ENCODE measurements at places on chromosomes 12 and 14. TPM values are rescaled to one million over a fixed set of nuclear protein-coding genes. Genes with fewer than 3 reads are reported as not detected.

VPS37B gene
- 28.8 TPM for total RNA-seq

DNA sequence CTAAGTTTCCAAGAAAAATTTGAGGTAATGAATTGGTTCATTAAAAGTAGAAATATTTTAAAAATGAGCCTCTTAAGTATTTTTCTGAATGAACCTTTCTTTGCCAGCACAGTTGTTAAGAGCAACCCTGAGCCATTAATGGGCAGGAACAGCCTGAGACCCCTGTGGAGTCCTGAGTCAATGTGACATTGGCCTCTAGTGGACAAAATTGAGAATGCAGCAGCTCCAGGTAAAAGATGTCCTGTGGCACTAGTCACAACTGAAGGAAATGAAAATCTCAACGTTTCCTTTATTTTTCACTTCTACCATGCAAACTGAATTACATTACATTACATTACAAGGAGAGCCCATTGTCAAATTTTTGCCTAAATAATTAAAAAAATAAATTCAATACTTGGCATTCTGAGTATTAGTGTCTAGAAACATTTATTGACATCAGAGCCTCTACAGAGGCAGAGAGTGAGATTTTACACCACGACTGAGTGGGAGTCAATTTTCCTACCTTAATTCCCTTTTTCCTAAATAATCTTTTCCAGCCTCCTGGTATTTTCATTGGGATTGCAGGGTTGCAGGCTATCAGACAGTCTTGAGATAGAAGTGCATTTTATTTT lies 135.7 kb downstream of the PPM1H start:
- H3K36me3 ChIP-seq = no peaks in the 10 kb centered on the region
- H3K4me1 ChIP-seq = no peaks in the 10 kb centered on the region
- peaks cover 6% of the 10 kb centered on the region for H3K27me3 ChIP-seq
- peak; percentile 59 for DNase-seq
- no peak overlapping the region for H3K4me3 ChIP-seq

DNA sequence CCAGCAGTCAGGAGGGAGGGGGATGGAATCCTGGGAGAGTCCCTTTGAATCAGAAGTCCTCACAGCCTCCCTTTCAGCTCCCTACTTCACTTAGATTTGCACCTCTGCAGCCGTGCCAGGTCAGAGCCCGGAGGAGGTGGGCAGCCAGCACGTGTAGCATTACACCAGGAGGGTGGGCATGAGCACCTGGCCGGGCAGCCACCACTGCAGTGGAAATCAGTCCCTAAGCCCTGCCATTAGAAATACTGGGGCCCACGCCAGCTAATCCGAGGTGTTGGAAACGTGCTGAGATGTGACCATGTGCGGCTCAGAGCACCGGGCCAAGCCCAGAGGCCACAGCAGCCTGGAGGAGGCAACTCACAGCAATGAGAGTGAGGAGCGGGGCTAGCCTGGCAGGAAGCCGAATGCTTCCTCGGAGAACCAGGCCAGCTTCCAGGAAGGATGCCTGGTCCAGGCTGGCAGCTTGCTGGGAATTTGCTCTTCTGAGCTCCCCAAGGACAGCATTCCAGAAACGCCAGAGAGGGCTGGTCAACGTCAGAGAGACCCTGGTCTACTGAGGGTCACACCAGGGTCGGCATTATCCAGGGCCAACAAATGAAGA lies 9.4 kb upstream of the CACNA2D4 start:
- no peaks in the 10 kb centered on the region for H3K36me3 ChIP-seq
- peaks cover 16% of the 10 kb centered on the region for H3K4me1 ChIP-seq
- H3K4me3 ChIP-seq = no peak overlapping the region
- H3K27ac ChIP-seq = no peak overlapping the region
- H3K27me3 ChIP-seq = no peaks in the 10 kb centered on the region

DNA sequence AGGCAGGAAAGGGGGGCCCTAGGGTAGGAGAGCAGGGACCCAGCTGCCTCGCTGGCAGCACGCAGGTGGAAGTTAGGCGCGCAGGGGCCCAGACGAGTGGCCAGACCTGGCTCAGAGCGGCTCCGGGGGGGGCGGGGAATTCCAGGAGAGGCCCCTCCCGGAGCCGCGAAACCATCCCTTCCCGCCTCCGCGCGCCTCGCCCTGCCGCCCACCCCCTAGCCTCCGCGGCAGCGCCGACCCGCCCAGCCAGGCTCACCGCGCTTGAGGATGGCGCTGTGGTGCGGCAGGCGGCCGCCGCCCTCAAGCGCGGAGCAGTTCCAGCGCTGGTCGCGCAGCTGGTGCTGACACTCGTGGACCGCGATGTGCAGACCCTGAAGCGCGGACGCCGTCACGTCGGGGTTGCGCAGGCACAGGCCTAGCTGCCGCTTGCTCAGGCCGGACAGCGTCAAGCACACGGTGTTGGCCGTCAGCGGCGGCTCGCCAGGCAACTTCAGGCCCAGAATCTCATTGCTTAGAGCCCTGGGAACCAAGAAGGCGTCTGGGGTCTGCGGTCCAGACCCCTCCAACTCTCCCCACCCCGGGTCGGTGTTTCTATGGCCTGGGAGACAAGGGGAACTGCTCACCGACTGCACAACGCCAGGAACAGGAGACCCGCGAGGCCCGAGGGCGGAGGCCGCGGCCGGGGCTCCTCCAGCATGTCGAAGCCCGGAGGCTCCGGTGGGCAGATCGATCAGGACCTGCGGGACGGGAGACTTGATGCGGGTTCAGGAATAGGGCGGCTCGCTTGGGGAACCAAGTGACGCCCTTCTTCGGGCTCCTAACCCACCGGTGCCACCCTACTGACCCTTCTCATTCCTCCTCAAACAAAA lies 1.5 kb downstream of the WNT10B start:
- peak overlapping the region; percentile 84 for H3K4me3 ChIP-seq
- H3K36me3 ChIP-seq = no peaks in the 10 kb centered on the region
- H3K27me3 ChIP-seq = peaks cover 65% of the 10 kb centered on the region
- H3K27ac ChIP-seq = no peak overlapping the region
- peaks cover 45% of the 10 kb centered on the region for H3K4me1 ChIP-seq

DNA sequence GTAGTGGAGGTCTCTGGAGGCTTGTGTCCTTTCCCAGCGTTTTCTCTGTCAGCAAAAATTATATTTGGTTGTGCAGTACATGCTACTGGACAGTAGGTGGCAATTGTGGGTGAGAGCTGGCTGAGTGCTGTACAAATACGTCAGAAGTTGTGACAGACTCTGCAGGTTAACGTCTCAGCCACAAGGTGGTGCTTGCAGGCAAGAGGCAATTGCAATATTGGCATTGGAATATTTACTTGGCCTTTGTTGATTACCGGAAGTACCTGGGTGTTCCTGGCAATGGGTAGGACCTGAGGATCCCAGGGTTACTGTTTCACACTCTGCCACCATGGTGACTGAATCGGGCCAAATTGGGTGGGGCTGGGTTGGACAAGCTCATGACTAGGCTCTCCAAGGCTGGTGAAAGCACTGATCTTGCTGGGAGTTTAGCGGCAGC lies 333.9 kb upstream of the LMO3 start:
- peaks cover 4% of the 10 kb centered on the region for H3K36me3 ChIP-seq
- no peak overlapping the region for H3K27ac ChIP-seq
- DNase-seq = peak; percentile 14
- no peaks in the 10 kb centered on the region for H3K27me3 ChIP-seq
- no peaks in the 10 kb centered on the region for H3K4me1 ChIP-seq
- no peak overlapping the region for H3K4me3 ChIP-seq

OTOGL gene
- total RNA-seq = not detected

- H3K27me3 ChIP-seq = no peaks in the 10 kb centered on the region
- H3K27ac ChIP-seq = no peak overlapping the region
Measured at GRCh38 chr12:83245156-83245555, 558.5 kb downstream of the TMTC2 start.

GRCh38 chr12:108611884-108612415 lies 14.1 kb upstream of the TMEM119 start:
- H3K27ac ChIP-seq = no peak overlapping the region
- no peak overlapping the region for H3K4me3 ChIP-seq
- H3K4me1 ChIP-seq = peaks cover 43% of the 10 kb centered on the region
- no peaks in the 10 kb centered on the region for H3K27me3 ChIP-seq
- H3K36me3 ChIP-seq = peaks cover 10% of the 10 kb centered on the region
- DNase-seq = peak; percentile 83

GRCh38 chr12:121712190-121712460 lies 427 bp upstream of the TMEM120B start:
- H3K4me3 ChIP-seq = peak overlapping the region; percentile 87
- H3K36me3 ChIP-seq = peaks cover 3% of the 10 kb centered on the region
- peak; percentile 25 for DNase-seq
- peak overlapping the region; percentile 95 for H3K27ac ChIP-seq
- H3K4me1 ChIP-seq = peaks cover 37% of the 10 kb centered on the region

SERPINA3 gene
- total RNA-seq = not detected

DNA sequence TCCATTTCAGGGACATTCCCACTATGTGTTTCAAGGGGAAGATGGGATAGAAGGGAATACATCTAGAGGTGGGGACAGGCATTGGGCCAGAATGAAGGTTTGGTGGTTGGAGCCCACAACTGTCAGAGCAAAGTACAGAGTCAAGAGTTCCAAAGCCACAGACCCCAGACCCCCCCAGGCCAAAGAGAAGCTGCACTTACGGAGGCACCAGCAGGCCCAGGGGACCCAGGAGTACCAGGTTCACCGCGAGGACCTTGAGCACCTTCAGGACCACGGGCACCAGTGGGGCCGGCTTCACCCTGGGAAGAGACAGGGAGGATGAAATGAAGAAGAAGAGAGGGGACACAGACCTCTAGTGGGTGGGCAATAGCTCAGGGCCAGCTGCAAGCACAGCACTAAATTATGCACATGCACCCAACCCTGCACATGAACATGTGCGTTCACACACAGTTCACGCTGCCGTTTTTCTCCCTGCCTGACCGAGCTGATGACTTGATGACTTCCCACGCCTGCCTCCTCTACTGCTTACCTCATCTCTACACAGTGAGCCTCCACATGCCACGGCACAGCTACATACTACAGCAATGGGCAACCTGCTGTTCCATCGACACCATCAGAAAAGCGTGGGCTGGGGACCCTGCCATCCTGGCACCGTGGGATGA lies 16.7 kb downstream of the COL2A1 start:
- H3K4me3 ChIP-seq = no peak overlapping the region
- H3K27me3 ChIP-seq = peaks cover 14% of the 10 kb centered on the region
- no peak overlapping the region for H3K27ac ChIP-seq
- H3K36me3 ChIP-seq = no peaks in the 10 kb centered on the region
- peaks cover 18% of the 10 kb centered on the region for H3K4me1 ChIP-seq
- no peak for DNase-seq

GRCh38 chr12:112826011-112826410 lies 34.5 kb downstream of the RPH3A start:
- H3K4me3 ChIP-seq = no peak overlapping the region
- H3K36me3 ChIP-seq = no peaks in the 10 kb centered on the region
- H3K27me3 ChIP-seq = peaks cover 8% of the 10 kb centered on the region
- H3K27ac ChIP-seq = no peak overlapping the region

GRCh38 chr12:2212971-2213869 lies 160.4 kb downstream of the CACNA1C start:
- no peaks in the 10 kb centered on the region for H3K4me1 ChIP-seq
- H3K27me3 ChIP-seq = no peaks in the 10 kb centered on the region
- H3K4me3 ChIP-seq = no peak overlapping the region
- no peak for DNase-seq
- H3K36me3 ChIP-seq = no peaks in the 10 kb centered on the region

DNA sequence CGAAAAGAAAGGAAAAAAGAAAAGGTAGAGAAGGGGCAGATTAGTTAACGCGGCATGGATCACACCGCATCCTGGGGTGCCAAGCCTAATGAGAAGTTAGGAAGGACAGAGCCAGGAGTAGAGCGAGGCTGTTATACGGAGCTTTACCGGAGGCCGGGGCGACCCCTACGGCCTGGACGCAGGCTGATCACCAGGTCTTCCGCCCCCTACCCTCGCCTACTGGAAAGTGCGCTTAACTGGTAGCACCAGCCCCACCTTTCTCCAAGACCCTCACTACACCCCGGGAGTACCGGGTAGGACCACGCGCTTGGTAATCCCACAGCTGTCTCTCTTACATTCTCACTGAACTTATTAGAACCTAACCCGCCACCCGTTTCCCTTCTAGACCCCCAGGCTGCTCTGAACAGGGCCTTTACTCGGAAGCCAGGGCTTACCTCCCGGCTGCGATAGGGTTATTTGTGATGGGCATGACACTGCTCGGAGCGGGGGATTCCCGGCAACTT lies 33.8 kb downstream of the WBP11 start:
- H3K27ac ChIP-seq = peak overlapping the region; percentile 99
- peaks cover 60% of the 10 kb centered on the region for H3K4me1 ChIP-seq
- no peaks in the 10 kb centered on the region for H3K27me3 ChIP-seq
- DNase-seq = peak; percentile 48
- peak overlapping the region; percentile 99 for H3K4me3 ChIP-seq
- H3K36me3 ChIP-seq = peaks cover 49% of the 10 kb centered on the region

DPF3 gene
- total RNA-seq = 0.23 TPM

BEGAIN gene
- 2.8 TPM for total RNA-seq

GRCh38 chr14:59126714-59127436 lies 61.6 kb upstream of the DAAM1 start:
- H3K36me3 ChIP-seq = no peaks in the 10 kb centered on the region
- H3K4me1 ChIP-seq = no peaks in the 10 kb centered on the region
- peaks cover 12% of the 10 kb centered on the region for H3K27me3 ChIP-seq
- H3K4me3 ChIP-seq = no peak overlapping the region
- peak; percentile 23 for DNase-seq

GRCh38 chr12:50224026-50224692 lies 57.0 kb upstream of the CERS5 start:
- H3K4me3 ChIP-seq = peak overlapping the region; percentile 62
- H3K27ac ChIP-seq = peak overlapping the region; percentile 86
- DNase-seq = peak; percentile 55
- H3K36me3 ChIP-seq = peaks cover 11% of the 10 kb centered on the region
- H3K27me3 ChIP-seq = no peaks in the 10 kb centered on the region

EMC9 gene
- 56.5 TPM for total RNA-seq

PAX9 gene
- total RNA-seq = not detected

DNA sequence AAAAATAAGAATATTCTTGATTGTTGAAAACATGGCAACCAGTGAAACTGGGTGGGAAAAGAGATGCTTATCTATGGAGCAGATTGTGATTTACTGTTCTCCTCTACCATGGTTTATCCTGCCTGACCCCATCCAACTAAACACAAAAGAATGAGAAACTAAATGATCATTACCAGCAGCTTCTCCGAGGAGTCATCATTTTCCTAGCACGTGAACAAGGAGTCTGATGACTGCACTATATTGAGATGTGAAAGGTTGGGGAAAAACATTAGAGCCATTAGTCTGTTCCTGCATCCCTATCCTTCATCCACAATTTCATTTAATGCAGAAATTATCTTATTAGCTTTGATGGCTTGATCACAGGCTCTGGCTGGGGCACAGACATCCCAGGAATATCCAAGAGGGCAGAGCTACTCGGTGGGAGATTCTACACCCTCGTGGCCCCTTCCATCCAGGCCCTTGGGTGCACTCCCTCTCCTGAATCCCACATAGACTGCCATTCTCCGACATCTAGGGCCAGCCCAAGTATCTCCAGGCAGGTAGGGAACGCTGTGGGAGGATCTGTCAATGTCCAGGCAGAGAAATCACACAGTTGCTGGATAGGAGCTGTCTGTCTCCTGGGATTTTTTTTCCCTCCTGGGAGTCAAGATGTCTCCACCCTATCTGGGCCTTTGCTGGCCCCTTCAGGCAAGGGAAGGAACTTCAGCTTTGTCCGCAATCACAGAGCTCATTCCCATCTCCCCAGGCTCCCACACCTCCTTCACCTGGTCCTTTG lies 43.3 kb upstream of the DHRS4 start:
- H3K27ac ChIP-seq = no peak overlapping the region
- peaks cover 5% of the 10 kb centered on the region for H3K4me1 ChIP-seq
- H3K27me3 ChIP-seq = peaks cover 21% of the 10 kb centered on the region

REC8 gene
- 57.9 TPM for total RNA-seq

MYF6 gene
- not detected for total RNA-seq

GRCh38 chr12:113136128-113136989 lies 798 bp upstream of the RASAL1 start:
- H3K4me1 ChIP-seq = peaks cover 32% of the 10 kb centered on the region
- H3K36me3 ChIP-seq = no peaks in the 10 kb centered on the region
- H3K27ac ChIP-seq = peak overlapping the region; percentile 84

C3AR1 gene
- 0.79 TPM for total RNA-seq
